ENCODE measurements at places on chromosomes 3 and 15.
A peak's percentile ranks its signal among the peaks of the same experiment; 100 is the strongest.

GRCh38 chr15:88627463-88627862 is 6.3 kb downstream of the AEN start:
- DNase-seq: no peak

DNA sequence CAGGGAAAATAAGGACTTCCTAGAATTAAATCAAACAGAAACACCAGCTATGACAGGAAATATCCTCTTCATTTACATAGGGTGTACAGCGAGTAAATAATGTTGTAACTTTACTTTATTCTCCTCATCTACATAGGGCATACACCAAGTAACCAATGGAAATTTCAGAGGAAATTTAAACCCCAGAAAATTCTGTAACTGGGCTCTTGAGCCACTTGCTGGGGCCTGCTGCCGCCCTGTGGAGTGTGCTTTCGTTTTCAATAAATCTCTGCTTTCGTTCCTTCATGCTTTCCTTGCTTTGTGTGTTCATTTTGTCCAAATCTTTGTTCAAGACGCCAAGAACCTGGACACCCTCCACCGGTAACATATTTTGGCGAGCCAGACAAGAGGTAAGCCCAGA is 990.4 kb upstream of the CADM2 start:
- DNase-seq: no peak

DNA sequence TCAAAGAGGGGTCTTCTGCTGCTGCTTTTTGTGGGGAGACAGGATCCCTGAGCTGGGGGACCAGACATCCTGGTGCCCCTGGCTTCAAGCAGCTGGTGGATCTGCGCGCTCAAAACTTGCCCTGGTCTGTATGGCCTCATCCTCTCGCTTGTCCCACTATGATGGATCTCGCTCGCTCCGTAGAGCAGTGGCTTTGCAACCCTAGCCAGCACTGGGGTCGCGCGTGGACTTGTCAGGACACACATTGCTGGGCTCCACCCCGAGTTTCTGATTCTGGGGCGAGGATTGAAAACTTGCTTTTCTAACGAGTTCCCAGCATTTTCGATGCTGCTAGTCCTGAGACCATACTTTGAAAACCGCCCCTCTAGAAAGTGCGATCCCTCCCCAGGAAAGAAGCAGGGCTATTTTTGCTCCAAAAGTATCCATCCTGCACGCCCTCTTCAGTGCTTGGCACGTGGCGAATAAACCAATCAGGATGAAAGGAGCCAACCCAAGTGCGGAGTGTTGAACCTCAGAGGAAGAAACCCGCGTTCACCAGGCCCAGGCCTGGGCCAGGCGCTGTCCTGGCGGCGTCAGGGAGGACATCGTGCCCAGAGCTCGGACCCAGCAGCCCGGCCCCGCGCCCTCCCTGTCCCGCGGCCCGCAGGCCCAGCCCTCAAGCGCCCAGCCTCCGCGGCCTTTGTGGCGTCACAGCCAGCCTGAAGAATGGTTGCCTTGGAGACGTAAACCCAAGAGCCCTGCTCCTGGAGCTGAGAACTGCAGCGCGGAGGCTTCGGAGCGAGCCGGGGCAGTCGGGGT is at the start of gene CFAP100:
Gene CFAP100, plus strand, starts transcription at position 731 of the 798 bp plus-strand sequence. CDS start 1,092 bp downstream, outside the sequence.
- peak; percentile 95 for DNase-seq

- no peak for DNase-seq
Observed at GRCh38 chr15:52114261-52115055, 1.9 kb upstream of the BCL2L10 start.

- no peak for DNase-seq
Observed at GRCh38 chr15:94586099-94586498, 354.7 kb downstream of the MCTP2 start.

- no peak for DNase-seq
Observed at GRCh38 chr3:71185733-71186455, 397.6 kb downstream of the FOXP1 start.

- DNase-seq: peak; percentile 91
Observed at GRCh38 chr3:32502118-32502945, at the start of gene CMTM6. Gene CMTM6, minus strand, starts transcription at chr3:32502852. Its CDS starts 107 bp downstream, at chr3:32502745.

DNA sequence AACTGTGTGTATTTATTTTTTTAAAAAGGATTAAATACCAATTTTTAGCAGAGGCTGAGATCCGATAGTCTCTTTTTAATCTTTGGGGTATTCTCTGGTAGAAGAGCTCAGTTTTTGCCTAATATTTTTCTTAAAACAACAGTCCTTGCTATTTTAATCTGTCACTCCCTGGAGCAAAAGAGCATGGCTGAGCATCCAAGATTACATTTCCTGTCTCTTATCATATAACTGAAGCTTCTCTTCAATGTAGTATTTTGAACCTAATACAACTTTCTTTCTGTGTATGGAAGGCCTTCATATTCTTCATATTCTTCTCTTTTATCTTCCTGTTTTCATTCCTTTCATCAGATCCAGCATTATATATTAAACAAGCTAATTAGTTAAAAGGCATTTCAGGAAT is 293.7 kb downstream of the NSUN3 start:
- no peak for DNase-seq
